ENCODE measurements at places on chromosomes 2 and 18.

GRCh38 chr2:130252880-130253645 lies 54.8 kb upstream of the TUBA3E start:
- DNase-seq = no peak

GRCh38 chr2:119463990-119464389 lies 32.3 kb downstream of the TMEM37 start:
- DNase-seq = no peak

- no peak for DNase-seq
Observed at GRCh38 chr2:160418398-160418765, 75.2 kb downstream of the RBMS1 start.

DNA sequence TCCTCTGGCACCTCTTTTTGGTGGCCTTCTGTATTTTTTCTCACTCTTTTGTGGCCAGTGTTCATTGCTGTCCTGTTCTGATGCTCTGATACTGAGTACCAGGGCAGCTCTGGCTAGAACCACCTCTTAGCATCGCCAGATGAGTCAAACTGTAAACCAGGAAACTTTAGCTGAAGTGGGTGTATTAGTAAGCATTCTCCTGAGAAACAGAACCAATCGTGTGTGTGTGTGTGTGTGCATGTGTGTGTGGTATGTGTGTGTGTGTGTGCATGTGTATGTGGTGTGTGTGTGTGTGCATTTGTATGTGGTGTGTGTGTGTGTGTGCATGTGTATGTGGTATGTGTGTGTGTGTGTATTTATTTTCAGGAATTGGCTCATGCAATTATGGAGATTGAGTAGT lies 166.3 kb upstream of the SKOR2 start:
- no peak for DNase-seq

GRCh38 chr2:95345081-95345562 lies 48.0 kb downstream of the KCNIP3 start:
- no peak for DNase-seq

DNA sequence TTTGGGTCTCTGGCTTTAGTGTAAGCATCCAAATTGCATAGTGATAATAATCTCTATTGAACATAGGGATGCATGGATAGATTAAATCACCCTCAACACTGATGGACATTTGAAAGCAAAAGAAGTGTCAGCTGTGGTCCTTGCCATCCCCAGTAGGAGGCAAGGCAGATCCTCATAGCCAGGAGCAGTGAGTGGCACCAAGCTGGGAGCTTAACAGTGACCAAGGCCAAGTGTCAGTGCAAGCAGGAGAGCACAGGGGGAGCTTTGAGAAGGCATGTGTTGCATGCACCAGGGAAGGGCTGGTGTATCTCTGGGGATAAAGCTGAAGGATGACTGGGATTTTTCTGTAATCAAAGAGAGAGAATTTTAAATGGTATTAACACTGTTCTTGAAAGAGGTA lies 14.7 kb downstream of the SLC14A1 start:
- no peak for DNase-seq

- no peak for DNase-seq
Observed at GRCh38 chr2:148165975-148166374, 145.1 kb downstream of the MBD5 start.

- DNase-seq = no peak
Observed at GRCh38 chr2:172790404-172790803, 54.8 kb downstream of the RAPGEF4 start.

- no peak for DNase-seq
Observed at GRCh38 chr18:56637711-56638231, 621 bp downstream of the TXNL1 start.

- no peak for DNase-seq
Observed at GRCh38 chr18:22337306-22337705, 80.4 kb downstream of the CTAGE1 start.

- DNase-seq = no peak
Observed at GRCh38 chr2:122831649-122832048, 1076.2 kb downstream of the TSN start.

- no peak for DNase-seq
Observed at GRCh38 chr18:11500153-11501122, 109.0 kb upstream of the SLC35G4 start.

GRCh38 chr2:2859164-2859563 lies 518.5 kb downstream of the EIPR1 start:
- DNase-seq = no peak

DNA sequence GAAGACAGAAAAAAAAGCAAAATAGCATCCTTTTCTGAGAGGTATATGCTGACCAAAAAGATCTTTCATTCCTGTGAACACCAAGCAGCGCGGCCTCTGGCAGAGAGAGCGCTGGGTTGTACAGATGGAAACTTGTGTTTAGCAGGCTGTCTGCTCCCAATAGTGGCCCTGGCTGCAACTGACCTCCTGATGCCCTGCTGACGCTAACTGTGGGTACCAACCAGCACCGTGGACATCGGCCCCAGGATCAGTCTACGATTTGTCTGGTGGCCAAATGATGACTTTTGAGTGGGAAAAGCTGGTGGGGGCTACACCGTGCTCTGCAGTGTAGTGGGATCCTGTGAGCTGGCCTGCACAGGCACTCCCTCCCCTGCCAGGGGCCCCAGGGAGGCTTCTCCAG lies 15.7 kb downstream of the COA5 start:
- DNase-seq = no peak

Data from stimulated activated CD8-positive, alpha-beta memory T cell treated with anti-CD3 and anti-CD28 coated beads, Interleukin-4, amount 100 ng/mL, for 1 hour (primary cell).